ENCODE measurements at places on chromosomes 4 and X.

- DNase-seq = no peak
These were observed 35.3 kb upstream of the SPIN2A start for GRCh38 chrX:57172544-57172943.

DNA sequence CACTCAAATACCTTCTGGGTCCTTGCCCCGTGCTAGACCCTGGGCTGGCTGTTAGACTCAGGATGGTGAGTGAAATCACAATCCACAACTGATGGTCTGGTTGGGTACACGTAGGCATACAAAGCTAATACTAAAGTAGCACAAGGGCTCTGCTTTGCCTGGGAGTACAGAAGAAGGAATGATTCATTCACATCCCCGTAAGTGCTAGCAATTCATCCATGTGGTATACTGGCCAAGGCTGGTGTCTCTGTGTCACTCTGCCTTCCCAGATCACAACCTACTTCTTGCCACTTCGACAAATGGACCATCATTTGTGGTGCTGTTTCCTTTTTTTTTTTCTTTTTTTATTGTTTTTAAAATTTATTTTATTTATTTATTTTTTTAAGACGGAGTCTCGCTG, 19.7 kb upstream of the RBM47 start:
- no peak for DNase-seq

- DNase-seq = no peak
These were observed 16.7 kb upstream of the SUPT20HL1 start for GRCh38 chrX:24343719-24344118.

DNA sequence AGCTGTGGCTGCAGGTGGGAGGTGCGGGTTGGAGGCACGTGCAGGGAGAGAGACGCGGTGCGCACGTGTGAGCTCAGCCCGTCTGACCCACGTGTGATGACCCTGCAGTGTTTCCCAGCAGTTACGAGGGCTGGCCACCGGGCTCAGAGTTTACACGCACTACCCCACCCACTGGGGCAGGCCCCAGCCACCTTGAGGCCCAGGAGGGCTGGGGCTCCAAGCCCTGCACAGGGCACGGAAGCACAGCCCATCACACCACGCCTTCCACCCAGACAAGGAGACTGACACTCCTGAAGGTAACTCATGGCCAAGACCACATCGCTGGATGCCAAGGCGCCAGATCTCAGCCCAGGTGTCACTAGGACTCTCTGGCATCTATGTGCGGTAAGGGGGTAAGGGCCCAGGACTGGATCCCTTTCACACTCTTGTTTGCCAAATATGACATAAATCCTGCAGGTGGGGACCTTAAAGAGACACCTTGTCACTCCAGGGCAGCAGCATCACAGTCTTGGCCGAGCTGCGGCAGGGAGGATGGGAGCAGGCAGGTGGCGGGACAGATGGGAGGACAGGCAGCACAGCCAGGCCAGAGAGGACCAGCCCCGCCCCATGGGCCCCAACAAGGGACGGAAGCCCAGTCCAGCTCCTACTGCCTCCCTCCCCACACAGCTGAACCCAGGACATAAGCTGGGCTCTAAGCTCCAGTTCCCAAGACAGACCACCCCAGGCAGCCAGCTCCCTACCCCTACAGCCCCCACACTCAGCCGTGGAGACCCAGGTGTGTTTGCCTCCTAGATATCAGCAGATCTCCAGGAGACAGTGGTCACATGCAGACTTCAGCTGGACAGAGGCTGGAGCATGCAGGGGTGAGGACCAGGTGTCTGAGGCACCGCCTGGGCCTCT, 56.8 kb downstream of the ZFYVE28 start:
- DNase-seq = no peak

- DNase-seq = no peak
These were observed 5.2 kb downstream of the MFSD8 start for GRCh38 chr4:127959794-127960193.

DNA sequence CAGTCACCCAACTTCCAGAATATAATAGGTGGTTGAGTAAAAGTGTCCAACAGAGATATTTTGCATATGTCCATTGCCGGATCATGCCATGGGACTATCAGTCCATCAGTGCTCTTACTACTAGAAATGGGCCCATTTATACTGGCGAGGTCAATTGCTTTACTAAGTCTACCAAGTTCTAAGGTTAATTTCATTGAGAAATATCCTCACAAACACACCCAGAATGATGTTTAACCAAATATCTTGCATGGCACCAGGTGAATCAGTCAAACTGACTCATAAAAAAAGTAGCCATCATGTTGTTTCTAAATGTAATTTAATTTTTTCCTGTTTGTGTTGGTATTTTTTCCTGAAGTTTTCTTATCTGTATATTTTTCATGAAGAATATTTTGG, 1217.0 kb downstream of the RAPGEF2 start:
- no peak for DNase-seq

DNA sequence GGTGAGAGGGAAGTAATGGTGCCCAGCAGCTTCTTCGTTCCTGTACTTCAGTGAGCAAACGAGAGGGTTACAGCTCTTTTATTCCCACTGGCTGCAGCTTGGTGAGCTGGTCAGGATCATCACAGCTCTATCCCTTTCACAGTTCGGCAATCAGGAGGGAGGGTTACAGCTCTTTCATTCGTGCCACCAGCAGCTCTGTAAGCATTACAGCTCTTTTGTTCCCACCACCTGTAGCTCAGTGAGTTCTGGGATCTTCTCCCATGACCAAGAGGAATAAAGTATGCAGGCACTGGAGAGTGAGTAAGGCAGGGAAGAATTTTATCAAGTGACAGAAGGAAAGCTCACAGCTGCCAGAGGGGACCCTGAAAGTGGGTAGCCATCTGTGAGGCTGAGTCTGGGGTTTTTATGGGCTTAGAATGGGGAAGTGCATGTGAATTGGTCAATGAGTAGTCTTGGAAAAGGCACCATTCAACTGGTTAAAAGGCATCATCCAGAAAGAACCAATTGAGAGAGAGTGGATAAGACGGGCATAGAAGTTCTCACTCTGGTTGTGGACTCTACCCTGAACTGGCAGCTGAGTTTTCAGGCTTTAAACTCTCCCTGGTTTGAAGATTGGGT, 123.7 kb downstream of the COX18 start:
- DNase-seq = no peak

- no peak for DNase-seq
These were observed 10.5 kb upstream of the GNPDA2 start for GRCh38 chr4:44736900-44737299.

GRCh38 chrX:63394872-63395271, 43.7 kb upstream of the SPIN4 start:
- no peak for DNase-seq

DNA sequence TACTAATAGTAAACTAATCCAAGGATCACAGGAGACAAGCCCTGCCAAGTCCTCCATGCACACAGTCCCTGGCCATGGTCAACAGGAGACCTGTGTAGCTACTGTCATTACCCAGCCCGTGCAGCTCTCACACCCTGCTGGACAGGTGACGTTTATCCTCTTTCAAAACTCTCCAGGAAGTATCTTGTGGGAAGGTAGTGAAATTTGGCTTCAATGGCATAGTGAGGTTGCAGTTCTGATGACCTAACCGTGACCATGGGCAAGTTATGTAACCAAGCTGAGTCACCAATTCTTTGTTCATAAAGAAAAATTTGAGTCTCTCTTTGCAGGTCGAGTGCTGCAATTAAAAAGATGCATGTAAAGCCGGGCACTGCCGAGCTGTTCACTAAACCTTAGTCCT, 11.3 kb upstream of the SLC2A9 start:
- no peak for DNase-seq

All from stimulated activated CD4-positive, alpha-beta T cell treated with anti-CD3 and anti-CD28 coated beads, Interleukin-12 subunit alpha, Interleukin-12 subunit beta, amount 100 ng/mL, for 4 hours (primary cell).